ENCODE measurements at places on chromosomes 4 and X.

- no peak for DNase-seq
Measured at GRCh38 chr4:140242357-140243277, 88.6 kb upstream of the MAML3 start.

DNA sequence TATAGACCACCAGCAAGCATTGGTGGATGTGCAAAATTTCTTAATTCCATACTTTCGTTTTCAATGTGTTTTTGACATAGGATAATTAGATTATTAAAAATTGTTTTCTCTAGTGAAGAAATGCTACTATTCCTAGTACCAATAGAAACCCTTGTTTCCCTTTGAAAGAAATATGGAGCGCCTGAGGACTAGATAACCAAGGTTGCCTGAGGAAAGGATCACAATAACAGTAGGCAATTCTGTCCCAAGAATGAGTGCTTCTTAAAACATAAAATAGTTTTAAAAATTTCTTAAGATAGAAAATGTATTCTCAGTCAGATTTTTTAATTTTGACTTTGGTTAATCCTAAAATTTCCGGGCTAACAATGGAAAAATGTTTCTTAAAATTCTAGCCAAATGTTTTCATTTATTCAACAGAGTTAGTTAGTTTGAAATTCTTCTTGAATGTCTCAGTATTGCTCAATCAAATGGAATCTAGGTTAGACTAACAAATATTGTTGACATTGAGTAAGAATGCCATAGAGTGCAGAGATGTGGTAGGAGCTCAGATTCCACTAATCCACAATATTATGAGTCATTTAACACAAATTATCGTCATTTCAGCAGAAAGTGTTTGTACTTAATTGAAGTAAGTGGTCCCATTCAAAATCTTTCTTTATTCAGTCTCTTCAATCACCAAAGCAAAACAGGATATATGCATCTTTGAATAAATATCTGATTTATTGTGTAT is 666.0 kb downstream of the GRID2 start:
- DNase-seq, result peak; percentile 90

GRCh38 chrX:119981286-119982070 is 37.9 kb upstream of the NKAP start:
- DNase-seq, result peak; percentile 6

- DNase-seq, result no peak
Measured at GRCh38 chr4:123578276-123579029, 181.9 kb downstream of the SPRY1 start.

GRCh38 chr4:131534944-131535645 is 1614.0 kb upstream of the PCDH10 start:
- no peak for DNase-seq

- peak; percentile 13 for DNase-seq
Measured at GRCh38 chrX:43860646-43861370, 21.4 kb downstream of the MAOB start.
